ENCODE measurements at places on chromosomes 2 and 18.

- no peak overlapping the region for H3K4me3 ChIP-seq
- no peak for DNase-seq
- H3K27ac ChIP-seq, result no peak overlapping the region
Measured at GRCh38 chr2:166464187-166464586, 29.9 kb downstream of the SCN7A start.

- H3K4me1 ChIP-seq, result no peaks in the 10 kb centered on the region
- no peaks in the 10 kb centered on the region for H3K36me3 ChIP-seq
- no peak for DNase-seq
- no peaks in the 10 kb centered on the region for H3K27me3 ChIP-seq
Measured at GRCh38 chr18:27130065-27130630, 55.0 kb downstream of the CHST9 start.

DNA sequence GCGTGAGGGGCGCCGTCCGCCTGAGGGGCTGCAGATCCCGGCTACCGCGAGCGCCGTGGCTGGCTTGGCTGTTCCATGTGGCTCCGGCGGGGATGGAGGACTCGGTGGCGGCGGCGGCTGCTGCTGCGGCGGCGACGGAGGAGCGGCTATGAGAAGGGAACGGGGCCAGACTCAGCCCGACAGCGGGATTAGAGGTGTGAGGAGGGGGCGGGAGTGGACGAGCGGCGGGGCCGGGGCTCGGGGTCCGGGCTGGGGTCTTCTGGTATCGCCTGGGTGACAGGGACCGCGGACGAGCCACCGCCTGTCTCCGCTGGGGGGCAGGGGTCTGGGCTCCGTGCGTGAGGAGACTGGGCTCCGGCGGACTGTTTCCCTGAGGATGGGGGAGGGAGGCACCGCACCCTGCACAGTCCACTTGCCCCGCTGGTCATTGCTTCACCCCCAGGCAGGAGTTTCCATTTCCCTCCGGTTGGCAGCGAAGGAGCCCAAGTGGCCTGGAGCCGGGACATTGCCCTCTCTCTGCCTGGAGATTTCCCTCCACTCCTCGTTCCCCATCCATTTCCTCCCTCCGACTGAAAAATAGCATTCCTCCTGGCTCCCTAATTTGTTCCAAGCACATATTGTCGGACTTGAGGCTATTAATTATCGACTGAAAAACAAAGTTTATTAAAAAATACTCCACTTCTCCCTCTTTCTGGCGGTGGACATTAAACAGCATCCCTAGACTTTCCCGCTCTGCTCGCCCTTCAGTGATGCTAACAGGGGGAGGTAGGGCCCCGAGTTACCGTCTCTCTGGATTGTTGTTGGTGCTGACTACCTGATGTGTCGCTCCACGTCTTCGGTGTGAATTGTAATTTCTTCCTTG lies 577 bp downstream of the EHBP1 start:
- H3K27me3 ChIP-seq, result no peaks in the 10 kb centered on the region
- peak overlapping the region; percentile 90 for H3K27ac ChIP-seq
- peak; percentile 5 for DNase-seq
- peak overlapping the region; percentile 93 for H3K4me3 ChIP-seq
- H3K36me3 ChIP-seq, result peaks cover 6% of the 10 kb centered on the region

DNA sequence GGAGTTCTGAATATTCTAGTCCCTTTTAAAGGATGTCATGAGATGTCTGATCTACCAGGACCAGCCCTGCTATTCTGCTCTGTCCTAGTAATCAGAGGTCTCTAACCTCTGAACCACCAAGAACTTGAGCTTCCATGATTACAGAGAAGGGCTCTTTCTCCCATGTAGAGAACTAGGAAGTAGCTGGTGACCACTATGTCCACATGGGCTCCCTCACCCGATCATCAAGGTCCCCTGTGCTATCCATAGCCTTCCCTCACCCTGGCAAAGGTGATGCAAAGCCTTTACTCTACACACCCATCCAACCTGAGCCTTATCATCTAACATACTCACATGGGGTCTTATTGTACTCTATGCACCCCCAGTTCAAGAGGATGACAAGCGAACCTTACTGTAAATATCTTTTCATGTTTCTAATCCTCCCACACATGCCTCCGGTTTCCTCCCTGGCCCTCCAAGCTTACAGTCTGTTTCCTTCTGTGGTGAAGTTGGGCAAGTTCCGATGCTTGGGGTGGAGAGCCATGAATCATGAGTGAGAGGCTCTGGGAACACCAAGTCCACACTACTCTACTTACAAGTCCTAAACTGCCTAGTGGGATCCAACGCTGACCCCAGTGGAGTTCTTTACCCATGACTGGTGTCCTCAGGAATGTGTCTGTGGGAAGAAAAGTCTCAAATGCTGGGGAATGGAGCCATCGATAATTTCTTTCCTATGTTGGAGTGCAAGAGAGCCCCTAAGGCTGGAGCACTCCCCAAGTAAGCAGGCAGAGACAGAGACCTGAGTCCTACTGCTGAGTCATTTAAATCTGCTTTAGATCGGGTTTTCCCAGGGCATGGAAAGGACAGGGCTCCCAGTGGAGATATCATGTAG lies 73.3 kb upstream of the KLF7 start:
- H3K4me1 ChIP-seq, result peaks cover 11% of the 10 kb centered on the region
- peak overlapping the region; percentile 25 for H3K27ac ChIP-seq
- H3K36me3 ChIP-seq, result no peaks in the 10 kb centered on the region
- DNase-seq, result no peak

DNA sequence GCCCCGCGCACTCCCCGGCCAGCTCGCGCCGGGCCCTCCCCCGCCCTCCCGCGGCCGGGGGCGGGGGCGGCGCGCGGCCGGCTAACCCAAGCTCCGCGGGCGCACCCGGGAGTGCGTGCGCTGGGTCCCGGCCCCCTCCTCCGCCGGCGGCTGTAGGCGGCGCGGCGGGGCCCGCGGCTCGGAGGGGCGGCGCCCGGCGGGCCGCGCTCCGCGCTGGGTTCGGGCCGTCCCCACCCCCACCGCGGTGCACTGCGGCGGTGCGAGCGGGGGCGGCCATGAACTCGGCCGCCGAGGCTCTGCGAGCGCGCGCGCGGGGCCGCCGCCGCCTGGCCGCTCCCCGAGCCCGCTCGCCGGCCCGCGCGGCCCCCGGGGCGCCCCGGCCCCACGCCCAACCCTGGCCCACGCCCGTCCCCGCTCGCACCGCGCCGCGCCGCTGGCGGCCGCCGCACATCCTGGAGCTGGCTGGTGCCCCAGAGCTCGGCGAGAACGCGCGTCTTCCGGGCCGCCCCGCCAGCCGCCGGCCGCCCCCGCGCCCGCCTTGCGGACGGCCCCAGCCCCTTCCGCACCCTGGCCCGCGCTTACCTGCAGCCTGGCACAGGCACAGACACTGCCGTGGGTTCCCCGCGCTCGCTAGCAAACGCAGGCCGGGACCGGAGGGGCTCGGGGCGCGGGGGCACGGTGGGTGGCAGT lies at the start of gene ZBTB14:
Gene ZBTB14, minus strand, starts transcription at position 496 of the 690 bp plus-strand sequence. CDS start 2,480 bp downstream, outside the sequence.
- H3K4me3 ChIP-seq, result peak within 1 kb of the TSS; percentile 93
- DNase-seq, result peak; percentile 57
- H3K4me1 ChIP-seq, result peaks cover 40% of the 10 kb centered on the region
- peaks cover 12% of the 10 kb centered on the region for H3K36me3 ChIP-seq

DNA sequence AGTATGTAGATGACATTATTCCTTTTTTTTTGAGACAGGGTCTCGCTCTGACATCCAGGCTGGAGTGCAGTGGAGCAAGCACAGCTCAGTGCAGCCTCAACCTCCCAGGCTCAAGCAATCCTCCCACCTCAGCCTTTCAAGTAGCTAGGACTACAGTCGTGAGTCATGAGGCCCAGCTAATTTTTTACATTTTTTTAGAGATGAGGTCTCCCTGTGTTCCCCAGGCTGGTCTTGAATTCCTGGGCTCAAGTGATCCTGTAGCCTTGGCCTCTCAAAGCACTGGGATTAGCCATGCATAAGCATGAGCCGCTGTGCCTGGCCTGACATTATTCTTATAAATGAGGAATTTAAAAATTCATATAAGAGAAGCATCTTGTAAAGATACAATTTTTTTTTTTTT lies 86.9 kb downstream of the FAM117B start:
- DNase-seq, result no peak
- H3K27ac ChIP-seq, result no peak overlapping the region
- no peaks in the 10 kb centered on the region for H3K27me3 ChIP-seq
- no peak overlapping the region for H3K4me3 ChIP-seq
- peaks cover 14% of the 10 kb centered on the region for H3K36me3 ChIP-seq
- peaks cover 68% of the 10 kb centered on the region for H3K4me1 ChIP-seq

GRCh38 chr2:70626254-70626990 lies 72.8 kb upstream of the TGFA start:
- DNase-seq, result no peak
- no peaks in the 10 kb centered on the region for H3K36me3 ChIP-seq
- H3K4me1 ChIP-seq, result no peaks in the 10 kb centered on the region
- no peaks in the 10 kb centered on the region for H3K27me3 ChIP-seq

GRCh38 chr2:12895017-12895416 lies 178.3 kb downstream of the TRIB2 start:
- peaks cover 31% of the 10 kb centered on the region for H3K36me3 ChIP-seq
- no peak overlapping the region for H3K4me3 ChIP-seq
- H3K4me1 ChIP-seq, result peaks cover 21% of the 10 kb centered on the region
- no peak for DNase-seq
- no peak overlapping the region for H3K27ac ChIP-seq

DNA sequence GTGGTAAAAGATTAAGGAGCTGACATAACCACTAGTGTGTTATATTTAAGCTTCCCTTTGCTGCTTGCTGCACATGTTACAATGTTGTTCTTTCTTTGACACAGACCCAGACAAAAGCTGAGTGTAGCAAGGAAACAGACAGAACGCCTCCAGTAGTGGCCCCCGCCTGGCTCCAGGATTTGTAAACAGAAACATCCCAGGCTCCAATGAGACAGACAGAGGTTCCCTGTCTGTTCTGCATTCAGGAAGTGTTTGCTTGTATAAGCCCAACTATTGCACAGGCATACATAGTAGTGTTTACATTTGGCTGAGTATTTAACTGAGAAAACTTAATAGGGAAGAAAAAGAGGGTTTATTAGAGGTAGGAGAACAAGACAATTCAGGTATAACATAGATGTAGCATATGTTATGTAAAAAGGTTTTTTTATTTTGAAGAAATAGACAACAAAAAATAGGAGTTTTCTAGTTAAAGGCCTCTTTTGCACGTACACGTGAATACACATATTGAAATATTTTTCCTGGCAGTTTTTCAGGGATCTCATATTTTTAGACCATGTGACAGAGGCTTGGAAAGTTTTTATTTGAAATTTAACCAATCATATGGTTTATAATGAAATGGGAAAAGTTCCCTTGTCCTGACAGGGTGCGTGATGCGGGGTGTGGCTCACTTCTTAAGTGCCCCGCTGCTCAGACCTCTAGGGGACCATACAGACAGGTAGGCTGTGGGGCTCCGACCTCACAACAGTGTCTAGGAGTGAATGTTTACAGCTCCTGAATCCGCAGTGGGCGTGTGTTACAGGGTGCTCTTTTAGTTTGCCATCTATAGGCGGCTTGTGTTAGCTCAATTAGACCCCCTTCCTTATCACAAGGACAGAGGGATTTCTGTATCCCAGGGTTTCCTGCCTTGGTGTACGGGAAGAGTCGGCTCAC lies 118.4 kb downstream of the BMPR2 start:
- H3K4me3 ChIP-seq, result no peak overlapping the region
- no peaks in the 10 kb centered on the region for H3K27me3 ChIP-seq
